Adipose tissue (tissue), 3 donors: ENCODE measurements at places on chromosomes 12 and 14. TPM values are rescaled to one million over a fixed set of nuclear protein-coding genes. Genes with fewer than 3 reads are reported as not detected.

Gene SLC41A2
- polyA plus RNA-seq, result 6.8 TPM

Gene ASCL1
- polyA plus RNA-seq, result not detected

Gene MAP1LC3B2
- polyA plus RNA-seq, result 1.1 TPM

Gene SERPINA12
- polyA plus RNA-seq, result not detected

Gene METAP2
- 56.8 TPM for polyA plus RNA-seq

Gene TMEM229B
- polyA plus RNA-seq, result 1.3 TPM

Gene SLC8A3
- polyA plus RNA-seq, result 0.06 TPM

Gene C1S
- 490 TPM for polyA plus RNA-seq

Gene CLEC4C
- not detected for polyA plus RNA-seq

Gene TAS2R7
- polyA plus RNA-seq, result not detected

Gene DIO2
- 1.3 TPM for polyA plus RNA-seq

Gene AKAP5
- 0.06 TPM for polyA plus RNA-seq

Gene EXD2
- polyA plus RNA-seq, result 11.1 TPM

Gene AMN
- 12.3 TPM for polyA plus RNA-seq

Gene TAS2R46
- polyA plus RNA-seq, result not detected

Gene TMTC2
- 4.1 TPM for polyA plus RNA-seq

Gene SLC39A5
- 1.0 TPM for polyA plus RNA-seq

Gene C3AR1
- polyA plus RNA-seq, result 14.5 TPM

Gene RPS6KL1
- 4.5 TPM for polyA plus RNA-seq

Gene SYNDIG1L
- 0.10 TPM for polyA plus RNA-seq

Gene ZNF740
- 6.3 TPM for polyA plus RNA-seq

Gene ABCC9
- polyA plus RNA-seq, result 17.1 TPM

Gene AMHR2
- 0.67 TPM for polyA plus RNA-seq

Gene LRCOL1
- 0.14 TPM for polyA plus RNA-seq

Gene CLEC7A
- 10.2 TPM for polyA plus RNA-seq

Gene TMEM119
- 14.7 TPM for polyA plus RNA-seq

Gene AICDA
- polyA plus RNA-seq, result 1.0 TPM

Gene OASL
- polyA plus RNA-seq, result 0.90 TPM

Gene DLST
- 54.1 TPM for polyA plus RNA-seq

Gene RPL10L
- not detected for polyA plus RNA-seq

Gene NFATC4
- polyA plus RNA-seq, result 12.2 TPM

Gene LUM
- polyA plus RNA-seq, result 94.2 TPM
